A549 (cell line): ENCODE measurements at places on chromosomes 7 and 10.

- no peak for DNase-seq
Measured at GRCh38 chr7:139304517-139304916, 36.6 kb upstream of the FMC1 start.

GRCh38 chr10:69088471-69088769, 517 bp downstream of the SRGN start:
- no peak for DNase-seq

DNA sequence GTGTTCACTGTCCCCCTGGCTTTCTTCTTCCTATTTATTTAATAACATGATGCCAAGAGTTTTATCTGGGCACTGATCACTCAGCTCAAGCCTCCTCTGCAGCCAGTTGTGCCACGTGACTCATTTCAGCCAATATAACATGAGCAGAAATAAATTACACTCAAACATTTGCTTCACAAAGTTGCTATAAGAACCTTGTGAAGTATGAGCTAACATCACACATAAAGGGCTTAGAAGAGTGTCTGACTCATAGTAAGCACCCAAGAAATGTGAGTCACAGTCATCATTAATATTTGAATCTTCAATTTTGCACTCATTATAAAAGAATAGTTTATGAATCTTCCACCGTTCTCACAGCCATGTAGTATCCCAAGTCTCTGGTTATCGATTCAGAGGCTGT, 414.6 kb upstream of the NPVF start:
- no peak for DNase-seq

GRCh38 chr7:5502721-5503243, 79.1 kb upstream of the TNRC18 start:
- no peak for DNase-seq

DNA sequence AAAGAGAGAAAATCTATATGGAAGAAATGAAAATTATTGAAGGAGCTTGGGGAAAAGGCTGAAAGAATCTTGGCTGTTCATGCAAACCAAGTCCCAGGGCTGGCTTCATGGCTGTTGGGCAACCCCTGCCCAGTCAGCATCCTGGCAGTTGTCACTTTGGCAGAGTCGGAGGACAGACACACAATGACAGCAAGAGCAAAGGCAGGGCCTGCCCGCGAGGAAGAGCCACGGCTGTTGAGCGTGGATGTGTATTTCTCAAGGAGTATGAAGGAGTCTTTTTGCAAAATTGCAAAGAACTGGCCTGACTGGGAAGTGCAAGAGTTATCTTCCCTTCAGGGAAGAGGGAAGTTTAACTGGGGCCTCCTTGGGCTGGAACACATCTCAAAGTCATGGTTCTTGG, 11.7 kb downstream of the PTPRE start:
- no peak for DNase-seq

GRCh38 chr7:116906391-116906790, 44.0 kb downstream of the CAPZA2 start:
- DNase-seq = no peak

- peak; percentile 62 for DNase-seq
Measured at GRCh38 chr10:119608316-119609155, 11.8 kb upstream of the TIAL1 start.

GRCh38 chr10:15433850-15434537, 62.9 kb upstream of the FAM171A1 start:
- DNase-seq = peak; percentile 50

DNA sequence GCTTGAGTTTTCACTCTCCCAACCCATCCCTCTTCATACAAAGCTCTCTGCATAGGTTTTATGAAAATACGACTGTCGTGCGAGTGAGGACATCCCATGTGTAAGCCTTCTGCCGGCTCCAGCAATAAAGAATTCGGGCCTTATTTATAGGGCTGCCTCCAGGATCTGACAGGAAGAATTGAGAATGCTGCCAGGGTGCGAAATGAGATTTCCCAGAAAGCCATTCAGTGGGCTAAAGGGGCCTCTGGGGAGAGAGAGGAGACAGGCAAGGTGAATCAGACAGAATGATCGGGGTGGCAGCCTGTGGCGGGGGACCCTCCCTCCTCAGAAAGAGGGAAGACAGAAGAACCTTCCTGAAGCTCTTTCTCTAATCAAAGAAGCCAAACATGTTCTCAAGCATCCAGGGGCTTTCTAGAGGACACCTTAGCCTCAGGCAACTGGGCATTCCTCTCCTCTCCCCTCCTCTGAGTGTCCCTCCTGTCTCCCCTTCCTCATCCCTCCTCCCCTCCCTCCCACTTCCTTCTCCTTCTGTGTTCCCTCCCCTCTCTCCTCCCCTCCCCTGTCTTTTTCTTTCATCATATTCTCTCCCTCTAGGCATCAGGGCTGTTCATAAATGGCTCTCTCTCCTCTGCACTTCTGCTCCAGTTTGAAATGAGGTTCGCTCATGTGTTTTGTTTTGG, 410.9 kb downstream of the TYW1 start:
- DNase-seq = no peak

- no peak for DNase-seq
Measured at GRCh38 chr10:55274367-55274766, 473.3 kb upstream of the PCDH15 start.

GRCh38 chr10:124626759-124627380, 117.3 kb downstream of the FAM53B start:
- DNase-seq = no peak

DNA sequence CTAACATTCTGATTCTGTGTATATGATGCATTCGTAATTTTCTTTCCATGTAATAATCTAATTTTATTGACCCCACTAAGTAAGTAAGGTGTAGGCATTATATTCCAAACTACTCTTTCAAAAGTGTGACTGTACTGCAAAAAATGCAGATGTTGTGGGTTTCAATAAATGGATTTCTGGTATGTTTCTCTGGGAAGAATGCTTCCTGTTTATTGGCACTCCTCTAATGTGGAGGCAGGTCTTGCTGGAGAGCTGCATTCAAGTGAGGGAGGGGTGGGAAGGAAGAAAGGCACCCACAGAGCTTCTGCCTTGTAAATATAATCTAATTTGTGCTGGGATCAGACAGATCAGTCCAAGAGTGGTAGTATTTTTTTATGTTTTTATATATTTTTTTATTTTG, 23.9 kb downstream of the ST7 start:
- no peak for DNase-seq

- DNase-seq = no peak
Measured at GRCh38 chr7:27842094-27842692, 102.2 kb downstream of the TAX1BP1 start.

GRCh38 chr10:64394744-64395143, 873.5 kb downstream of the REEP3 start:
- DNase-seq = no peak

- DNase-seq = no peak
Measured at GRCh38 chr7:11829954-11830353, 2.0 kb downstream of the THSD7A start.

GRCh38 chr10:7408291-7409044, 2.4 kb downstream of the SFMBT2 start:
- peak; percentile 64 for DNase-seq

DNA sequence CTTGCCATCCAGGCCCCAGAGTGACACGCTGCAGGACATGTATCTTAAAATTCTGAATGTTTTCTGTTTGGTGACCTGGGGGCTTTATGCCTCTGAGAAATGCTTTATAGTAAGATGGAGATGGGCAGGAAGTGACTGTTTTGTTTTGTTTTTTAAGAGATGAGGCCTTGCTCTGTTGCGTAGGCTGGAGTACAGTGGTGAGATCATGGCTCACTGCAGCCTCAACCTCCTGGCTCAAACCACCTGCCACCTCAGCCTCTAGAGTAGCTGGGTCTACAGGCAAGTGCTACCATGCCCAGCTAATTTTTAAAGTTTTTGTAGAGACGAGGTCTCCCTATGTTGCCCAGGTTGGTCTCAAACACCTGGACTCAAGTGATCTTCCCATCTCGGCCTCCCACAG, 20.6 kb downstream of the ZNF777 start:
- no peak for DNase-seq

DNA sequence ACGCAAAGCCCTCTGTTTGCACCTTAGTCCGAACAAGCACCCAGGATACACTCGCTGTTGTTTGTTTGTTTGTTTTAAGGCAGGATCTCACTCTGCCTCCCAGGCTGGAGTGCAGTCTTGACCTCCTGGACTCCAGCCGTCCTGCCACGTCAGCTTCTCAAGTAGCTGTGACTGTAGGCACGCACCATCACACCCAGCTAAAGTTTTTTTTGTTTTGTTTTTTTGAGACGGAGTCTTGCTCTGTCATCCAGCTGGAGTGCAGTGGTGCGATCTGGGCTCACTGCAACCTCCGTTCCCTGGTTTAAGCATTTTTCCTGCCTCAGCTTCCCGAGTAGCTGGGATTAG, 76.8 kb downstream of the CTBP2 start:
- DNase-seq = peak; percentile 77

DNA sequence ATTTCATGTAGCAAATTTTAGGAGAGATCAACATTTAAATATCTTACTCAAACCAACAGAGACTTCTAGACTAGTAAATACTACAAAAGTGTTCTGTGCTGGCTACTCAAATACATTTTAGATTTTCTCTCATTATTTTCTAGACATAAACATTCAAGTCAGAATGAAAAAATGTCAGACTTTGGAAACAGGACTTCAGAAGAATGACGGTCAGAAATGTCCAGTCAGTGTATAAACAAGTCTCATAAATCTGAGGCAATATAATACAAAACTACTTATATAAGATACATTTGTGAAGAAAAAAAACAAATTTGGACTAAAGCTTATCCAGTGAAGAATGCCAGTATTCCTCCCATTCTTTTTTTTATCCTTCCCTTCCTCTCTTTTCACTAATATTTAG, 25.9 kb downstream of the RNLS start:
- no peak for DNase-seq

- no peak for DNase-seq
Measured at GRCh38 chr10:46317889-46318288, 31.1 kb downstream of the ANTXRL start.

GRCh38 chr7:87645446-87645845, 17.2 kb downstream of the RUNDC3B start:
- DNase-seq = no peak

GRCh38 chr10:80529604-80530003, 8.1 kb upstream of the SH2D4B start:
- DNase-seq = no peak

DNA sequence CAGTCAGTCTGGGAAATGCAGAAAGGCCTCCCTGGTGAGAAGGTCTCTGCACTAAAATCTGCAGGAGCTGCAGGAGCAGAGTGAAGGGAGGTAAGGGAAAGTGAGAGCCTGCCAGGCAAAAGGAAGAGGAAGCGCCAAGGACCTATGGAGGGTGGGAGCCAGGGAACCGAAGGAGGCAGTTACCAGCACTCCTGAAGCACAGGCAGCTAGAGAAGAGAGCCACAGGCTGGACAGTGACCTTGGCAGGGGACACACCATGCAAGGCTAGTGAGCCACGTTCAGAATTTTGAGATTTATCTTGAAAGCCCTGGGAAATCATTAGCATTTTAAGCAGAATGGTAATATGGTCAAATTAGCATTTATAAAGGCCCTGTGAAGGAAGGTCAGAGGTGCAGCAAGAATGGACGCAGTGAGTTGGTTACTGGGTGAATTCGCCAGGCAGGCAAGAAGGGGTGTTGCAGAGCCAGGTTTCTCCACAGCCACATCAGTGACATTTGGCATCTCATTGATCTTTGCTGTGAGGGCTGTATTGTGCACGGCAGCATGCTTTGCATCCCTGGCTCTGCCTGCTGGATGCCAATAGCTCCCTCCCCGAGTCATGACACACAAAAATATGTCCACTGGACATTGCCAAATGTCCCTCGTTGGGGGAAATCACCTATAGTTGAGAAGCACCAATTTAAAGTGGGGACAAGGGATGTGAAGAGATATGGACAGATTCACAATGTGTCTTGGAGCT, 54.7 kb upstream of the LANCL2 start:
- DNase-seq = no peak

DNA sequence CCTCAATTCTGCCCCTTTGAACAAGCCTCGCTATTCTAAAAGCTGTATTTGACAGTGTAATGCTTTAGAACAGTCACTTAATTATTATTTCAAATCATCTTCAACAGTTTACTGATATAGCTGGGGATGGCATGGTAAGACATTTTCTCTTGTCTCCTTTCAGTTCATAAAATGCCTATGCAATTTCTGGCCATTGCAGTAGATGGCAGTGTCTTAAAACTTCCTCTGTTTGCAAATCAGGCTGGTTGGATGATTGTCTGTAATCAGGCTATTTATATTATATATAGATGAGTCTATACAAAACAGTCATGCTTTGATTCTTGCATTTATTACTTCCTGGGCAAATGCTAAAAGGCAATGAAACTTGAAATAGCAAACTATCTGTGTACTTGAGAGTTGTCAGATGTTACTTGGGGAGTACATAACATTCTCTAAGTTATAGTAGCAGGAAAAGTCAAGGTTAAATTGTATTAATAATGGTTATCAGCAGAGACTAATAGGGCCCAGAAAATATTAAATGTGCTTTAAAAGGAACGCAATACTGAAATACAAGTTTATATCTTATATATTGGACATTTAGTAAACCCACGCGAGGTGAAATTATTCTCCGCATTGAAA, 55.5 kb upstream of the LHFPL3 start:
- DNase-seq = peak; percentile 41
